ENCODE measurements at places on chromosomes 7 and 10.

GRCh38 chr7:29457141-29457561 lies 106.5 kb upstream of the PRR15 start:
- no peak for DNase-seq

GRCh38 chr10:97050205-97050745 lies 135.5 kb downstream of the SLIT1 start:
- DNase-seq = no peak

GRCh38 chr7:108736221-108736891 lies 166.7 kb downstream of the DNAJB9 start:
- no peak for DNase-seq

- no peak for DNase-seq
These were observed 355.9 kb downstream of the SFMBT2 start for GRCh38 chr10:7054915-7055314.

- DNase-seq = no peak
These were observed 500.4 kb downstream of the MAGI2 start for GRCh38 chr7:78953090-78953489.

DNA sequence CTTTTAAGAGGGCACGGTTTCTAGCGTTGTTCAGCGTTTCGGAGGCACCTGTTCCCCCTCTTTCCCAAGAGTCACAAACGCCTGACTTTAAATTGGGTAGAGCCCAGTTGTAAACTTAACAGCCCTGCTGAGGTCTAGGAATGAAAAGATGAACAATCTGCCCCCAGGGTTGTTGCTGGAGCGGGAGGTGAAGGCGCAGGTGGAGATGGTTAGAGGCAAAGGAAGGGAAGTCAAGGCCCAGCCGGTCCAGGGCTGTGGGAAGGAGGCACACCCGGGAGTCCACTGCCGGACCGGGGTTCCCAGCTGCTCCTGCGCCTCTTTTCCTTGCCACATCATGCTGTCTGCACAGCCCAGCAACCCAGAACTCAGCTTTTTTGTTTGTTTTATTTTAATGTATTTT lies 770 bp downstream of the PRXL2A start:
- no peak for DNase-seq

DNA sequence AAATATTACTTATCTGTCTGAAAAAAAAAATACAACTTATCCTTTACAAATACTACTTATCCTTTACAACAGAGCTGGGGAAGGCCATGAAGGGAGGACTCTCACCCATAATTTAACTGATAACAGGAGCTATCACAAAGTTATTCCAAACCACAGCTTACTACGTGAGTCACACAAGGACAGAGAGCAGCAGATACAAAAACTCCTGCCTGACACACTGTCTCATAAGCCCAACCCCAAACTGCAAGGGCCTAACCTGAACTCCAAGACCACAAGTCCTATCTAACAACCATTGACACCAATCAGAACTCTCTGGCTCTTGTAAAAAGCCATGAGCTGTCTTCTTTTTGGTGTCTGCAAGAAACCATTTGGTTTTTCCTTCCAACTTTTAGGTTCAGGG lies 28.5 kb upstream of the CXCL12 start:
- DNase-seq = no peak

GRCh38 chr10:670038-670437 lies 19.4 kb downstream of the DIP2C start:
- no peak for DNase-seq

DNA sequence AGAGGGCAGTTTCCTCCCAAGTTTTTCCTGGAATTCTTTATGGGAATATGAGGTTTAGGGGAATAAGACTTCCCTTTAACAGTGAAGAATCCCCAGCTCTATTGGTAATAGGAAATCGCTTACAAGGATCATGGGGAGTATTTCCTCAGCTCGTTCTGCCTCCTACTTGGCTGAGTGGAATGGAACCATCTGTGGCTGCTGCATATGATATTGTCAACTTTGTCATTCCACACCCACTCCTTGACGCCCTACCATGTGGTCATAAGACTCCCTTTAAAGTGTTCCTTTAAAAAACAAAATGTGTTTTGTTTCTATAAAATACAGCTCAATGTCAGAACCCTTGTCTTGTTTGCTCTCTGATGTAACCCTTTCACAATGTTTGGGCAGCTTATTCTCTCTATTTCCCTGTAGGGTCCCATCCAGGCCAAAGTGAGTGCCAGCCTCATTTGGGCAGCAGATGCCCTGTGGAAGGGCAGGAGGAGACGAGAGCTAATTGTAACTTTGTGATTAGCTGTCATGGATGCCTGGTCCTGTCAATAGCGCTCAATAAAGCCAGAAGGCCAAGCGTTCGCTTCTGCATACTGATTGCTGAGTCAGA lies 33.8 kb upstream of the ATRNL1 start:
- no peak for DNase-seq

DNA sequence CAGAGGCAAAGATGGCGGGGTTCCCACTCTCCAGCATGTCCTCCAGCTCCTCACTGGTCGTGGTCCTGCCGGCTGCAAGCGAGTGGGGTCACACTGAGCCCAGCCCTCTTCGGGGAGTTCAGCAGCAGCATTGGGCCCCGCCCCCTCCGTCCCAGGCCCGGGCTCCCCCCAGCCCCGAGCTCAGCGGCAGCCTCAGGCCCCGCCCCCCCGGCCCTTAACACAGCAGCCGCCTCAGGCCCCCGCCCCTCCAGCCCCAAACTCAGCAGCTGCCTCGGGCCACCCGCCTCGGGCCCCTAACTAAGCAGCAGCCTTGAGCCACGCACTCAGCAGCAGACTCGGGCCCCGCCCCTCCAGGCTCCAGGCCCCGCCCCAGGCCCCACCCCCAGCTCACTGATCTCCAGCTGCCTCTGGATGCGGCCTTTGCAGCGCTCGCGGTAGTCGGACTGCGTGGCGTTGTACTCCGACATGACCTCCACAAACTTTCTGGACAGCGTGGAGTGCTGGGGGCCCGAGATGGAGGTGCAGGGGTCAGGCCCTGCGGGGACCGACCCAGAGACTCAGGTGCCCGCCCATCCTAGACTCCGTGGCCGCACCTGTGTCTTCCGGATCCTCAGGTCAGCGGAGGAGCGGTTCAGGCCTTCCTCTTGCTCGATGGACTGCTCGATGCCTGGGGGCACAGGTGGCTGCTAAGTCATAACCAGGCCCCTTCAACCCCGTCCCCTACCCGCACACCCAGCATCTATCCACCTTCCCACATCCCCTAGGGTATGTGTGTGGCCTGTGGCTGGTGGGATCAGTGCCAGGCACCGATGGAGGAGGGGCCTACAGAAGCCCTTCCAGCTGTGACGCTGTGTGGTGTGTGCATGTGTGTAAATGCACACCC lies 15.5 kb downstream of the STX1A start:
- DNase-seq = peak; percentile 17

- DNase-seq = no peak
These were observed 436.1 kb downstream of the PHTF2 start for GRCh38 chr7:78234634-78235033.

DNA sequence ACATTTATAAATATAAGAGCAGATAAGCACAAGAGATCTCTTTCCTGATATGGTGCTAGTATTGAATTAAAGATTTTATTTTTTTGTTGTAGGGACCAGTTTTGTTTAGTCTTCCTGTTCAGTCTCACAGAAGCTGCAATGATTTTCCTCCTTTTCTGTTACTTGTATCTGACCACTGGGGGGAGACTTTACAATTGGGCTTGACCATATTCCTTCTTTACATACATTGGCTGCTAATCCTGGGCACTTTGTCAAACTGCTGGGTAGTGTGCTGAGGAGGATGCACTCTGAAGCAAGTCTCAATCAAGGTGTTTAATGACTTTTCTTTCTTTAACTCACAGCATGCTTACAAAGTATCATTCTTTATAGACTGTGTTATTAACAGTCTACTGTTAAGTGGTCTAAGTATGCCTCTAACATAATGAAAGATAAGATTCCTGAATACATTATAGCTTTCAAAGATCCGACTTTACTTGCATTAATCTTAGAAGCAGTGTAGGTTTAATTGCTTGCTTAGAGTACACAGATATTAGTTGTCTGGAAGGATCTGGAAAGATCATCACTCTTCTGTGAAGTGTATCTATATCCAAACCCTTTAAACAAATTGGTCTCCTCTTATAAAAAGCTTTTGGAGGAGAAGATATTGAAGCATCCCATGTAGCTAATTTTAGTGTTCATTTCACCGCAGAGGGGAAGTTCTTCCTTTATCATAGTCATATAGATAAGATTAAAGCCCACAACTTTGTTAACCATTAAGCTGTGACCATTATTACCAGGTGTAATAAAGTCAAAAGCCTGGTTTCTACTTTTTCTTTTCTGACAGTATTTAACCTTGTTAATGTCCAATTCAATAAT lies 3.1 kb downstream of the PALS2 start:
- no peak for DNase-seq

GRCh38 chr10:29140991-29141390 lies 147.9 kb upstream of the LYZL1 start:
- no peak for DNase-seq

GRCh38 chr7:102291056-102291915 lies 4.6 kb downstream of the SH2B2 start:
- DNase-seq = peak; percentile 23

- no peak for DNase-seq
These were observed 166.9 kb downstream of the GLI3 start for GRCh38 chr7:42070068-42070467.

GRCh38 chr10:113129117-113129516 lies 179.1 kb downstream of the TCF7L2 start:
- no peak for DNase-seq

DNA sequence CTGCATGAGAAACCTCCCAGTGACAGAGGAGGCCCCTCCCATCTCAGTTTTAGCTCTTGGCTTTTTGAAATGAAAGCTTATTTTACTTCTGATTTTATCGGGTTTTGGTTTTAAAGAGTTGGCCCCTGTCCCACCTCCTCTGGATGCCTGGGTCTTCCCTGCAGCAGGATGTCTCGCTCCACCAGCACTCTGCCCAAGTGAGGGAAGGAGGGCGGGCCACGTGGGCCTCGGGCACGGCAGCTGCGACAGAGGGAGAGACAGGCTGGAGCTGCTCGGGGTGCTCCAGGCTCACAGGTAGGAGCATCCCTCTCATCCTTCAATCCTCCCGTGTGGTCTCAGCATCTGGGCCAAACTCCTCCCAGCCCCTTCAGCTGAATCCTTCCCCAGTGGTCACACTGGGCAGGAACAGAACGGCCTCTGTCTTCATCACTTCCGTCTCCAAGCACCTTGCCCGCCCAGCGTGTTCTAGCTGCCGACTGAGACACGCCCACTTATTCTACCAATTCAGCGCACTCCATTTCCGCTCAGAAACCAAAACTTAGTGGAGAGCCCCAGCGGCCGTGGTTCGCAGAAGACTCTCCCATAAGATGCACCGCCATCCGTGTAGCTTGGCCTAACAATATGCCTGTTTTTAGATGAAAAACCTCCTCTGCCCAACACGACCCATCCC lies 222.9 kb downstream of the GLRX3 start:
- DNase-seq = no peak

DNA sequence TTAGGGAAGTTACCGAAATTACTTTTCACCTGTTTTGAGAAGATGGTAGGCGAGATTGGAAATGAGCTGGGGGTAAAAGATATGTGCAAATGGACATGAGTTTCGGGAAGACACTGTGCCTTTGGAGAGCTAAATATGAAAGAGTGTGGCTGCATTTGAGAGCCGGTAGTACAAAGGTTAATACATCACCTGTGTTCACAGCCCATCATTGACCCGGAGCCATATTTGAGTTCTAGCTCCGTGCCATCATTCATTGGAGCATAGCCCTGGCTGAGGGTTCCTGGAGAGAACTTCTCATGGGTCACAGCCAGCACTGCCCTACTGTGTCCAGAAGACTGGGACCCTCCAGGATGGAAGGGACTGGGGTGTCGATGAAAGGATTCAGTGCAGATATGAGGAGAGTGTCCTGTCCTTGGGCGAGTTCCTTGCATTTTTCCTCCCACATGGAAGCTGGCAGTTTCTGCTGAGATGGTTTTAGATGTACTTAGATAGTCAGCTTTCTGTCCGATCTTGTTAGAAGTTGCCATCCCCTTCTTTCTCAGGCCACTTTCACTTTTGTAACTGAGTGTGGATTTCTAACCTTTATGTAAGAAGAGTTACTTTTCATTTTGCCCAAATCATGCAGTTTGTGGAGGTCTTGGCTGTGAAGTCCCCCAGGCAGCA lies 138.8 kb downstream of the JCAD start:
- DNase-seq = no peak

DNA sequence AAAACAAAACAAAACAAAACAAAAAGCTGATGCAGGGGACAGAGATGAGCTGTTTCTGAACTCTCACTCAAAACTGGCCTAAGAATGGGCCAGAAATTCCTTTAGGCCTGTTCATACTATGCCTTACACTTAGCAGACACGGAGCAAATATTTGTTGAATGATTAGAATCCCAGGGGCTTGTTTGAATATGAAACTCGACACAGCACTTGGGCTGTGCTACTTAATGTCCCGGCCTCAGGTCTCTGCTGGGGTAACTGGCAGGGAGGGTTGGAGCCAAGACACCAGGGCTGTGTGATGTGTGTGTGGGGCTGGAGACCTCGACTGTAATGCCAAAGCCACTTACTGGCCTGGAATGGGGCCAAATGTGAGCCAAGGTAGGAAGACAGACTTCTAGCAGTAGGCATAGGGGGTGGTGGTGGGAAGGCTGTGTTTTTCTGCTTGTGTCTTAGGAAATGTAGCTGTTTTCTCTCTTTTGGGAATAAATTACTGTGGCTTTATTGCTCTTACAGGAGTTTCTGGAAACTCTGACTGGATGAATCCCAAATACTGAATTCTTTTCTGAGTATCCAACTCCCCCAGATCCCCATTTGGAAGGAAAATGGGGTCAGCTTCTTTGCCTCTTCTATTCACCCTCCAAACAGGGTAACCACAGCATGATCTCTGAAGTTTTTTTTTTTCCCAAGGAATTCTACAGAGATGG lies 66.7 kb downstream of the EMX2 start:
- DNase-seq = no peak

DNA sequence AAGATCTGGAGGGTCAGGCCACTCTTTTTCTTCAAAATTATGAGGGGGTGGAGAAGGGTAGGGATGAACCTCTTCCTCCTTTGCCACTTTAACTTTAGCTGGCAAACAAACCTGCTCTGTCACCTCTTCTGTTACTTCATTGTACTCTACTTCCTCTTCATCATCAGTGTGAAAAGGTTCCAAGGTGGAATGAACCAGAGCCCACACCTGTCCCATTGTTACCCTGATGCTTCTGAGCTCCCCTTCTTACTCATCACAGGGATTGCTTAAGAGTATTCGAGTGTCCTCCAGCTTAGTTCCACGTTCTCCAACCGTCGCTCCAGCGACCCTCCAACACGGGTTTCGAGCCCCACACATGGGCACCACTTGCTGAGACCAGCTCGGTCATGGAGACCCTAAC lies 5.2 kb downstream of the MRPS24 start:
- no peak for DNase-seq

- no peak for DNase-seq
These were observed 133.9 kb downstream of the PPP1R3A start for GRCh38 chr7:113784956-113785355.

DNA sequence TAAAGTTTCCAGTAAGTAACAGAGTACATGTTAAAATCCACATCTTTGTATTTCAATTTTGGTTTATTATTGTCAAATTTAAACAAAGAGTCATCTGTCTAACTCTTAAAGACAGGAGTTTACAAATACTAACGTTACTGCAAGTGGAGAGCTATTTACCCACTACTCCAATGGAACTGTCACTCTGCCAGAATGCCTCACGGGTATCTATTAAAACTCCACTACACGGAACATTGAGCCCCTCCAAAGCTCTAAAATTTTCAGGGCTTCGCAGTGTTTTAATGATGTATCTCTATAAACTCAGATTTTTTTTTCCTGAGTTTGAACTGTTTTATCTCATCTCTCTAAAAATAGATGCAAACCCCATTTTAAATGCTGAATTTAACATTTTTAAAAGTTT lies 388.7 kb upstream of the SEMA3A start:
- DNase-seq = no peak

GRCh38 chr10:123287594-123288247 lies 133.5 kb downstream of the BUB3 start:
- peak; percentile 3 for DNase-seq

Data from stimulated activated naive CD4-positive, alpha-beta T cell treated with Interleukin-2 at 50 U/mL for 16 hours (primary cell).